Immature natural killer cell (primary cell): ENCODE measurements at places on chromosomes 12 and 14.
A peak's percentile ranks its signal among the peaks of the same experiment; 100 is the strongest.

- no peak for DNase-seq
Measured at GRCh38 chr14:68649476-68650189, 143.2 kb downstream of the ZFP36L1 start.

- no peak for DNase-seq
Measured at GRCh38 chr14:44309331-44309730, 197.8 kb downstream of the FSCB start.

GRCh38 chr12:123238330-123238682 lies 5.1 kb downstream of the MTRFR start:
- no peak for DNase-seq

DNA sequence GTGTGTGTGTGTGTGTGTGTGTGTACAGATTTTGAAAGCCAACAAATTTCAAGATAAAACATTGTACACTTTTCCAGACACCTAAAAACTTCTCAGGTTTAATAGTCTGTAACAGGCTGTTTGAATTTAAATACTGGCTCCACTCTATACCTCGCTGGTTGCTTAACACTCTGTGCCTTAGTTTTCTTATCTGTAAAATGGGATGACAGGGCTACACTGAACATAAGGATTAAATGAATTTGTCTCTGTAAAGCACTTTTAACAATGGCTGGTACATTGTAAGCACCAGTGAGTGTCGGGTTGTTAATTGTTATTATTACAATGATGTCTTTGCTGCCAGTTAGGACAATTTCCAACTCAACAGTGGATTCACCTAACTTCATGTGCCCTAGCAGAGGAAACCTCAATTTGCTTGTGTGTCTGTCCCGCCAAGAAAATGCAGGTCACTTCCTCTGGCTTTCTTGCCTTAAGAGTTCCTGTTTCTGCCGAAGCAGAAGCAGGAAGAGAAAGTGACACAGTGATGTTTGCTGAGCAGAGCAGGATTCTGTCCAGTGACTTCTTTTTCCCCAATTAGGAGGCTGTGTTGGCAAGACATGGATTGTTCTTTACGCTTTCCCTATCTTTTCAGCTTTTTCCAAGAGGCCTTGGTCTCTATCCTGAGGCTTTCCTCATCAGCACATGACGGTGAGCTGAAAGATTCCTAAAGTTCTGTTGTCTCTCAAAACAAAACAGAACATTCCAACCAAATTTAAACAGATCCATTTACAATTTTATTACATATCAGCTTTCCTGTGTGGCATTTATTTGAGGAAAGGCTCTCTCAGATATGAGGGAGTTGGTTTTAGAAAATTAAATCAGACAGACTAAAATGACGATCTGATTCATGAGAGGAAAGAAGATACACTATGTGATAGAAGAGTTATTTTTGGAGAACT lies 154.1 kb upstream of the ATP2B1 start:
- peak; percentile 51 for DNase-seq

DNA sequence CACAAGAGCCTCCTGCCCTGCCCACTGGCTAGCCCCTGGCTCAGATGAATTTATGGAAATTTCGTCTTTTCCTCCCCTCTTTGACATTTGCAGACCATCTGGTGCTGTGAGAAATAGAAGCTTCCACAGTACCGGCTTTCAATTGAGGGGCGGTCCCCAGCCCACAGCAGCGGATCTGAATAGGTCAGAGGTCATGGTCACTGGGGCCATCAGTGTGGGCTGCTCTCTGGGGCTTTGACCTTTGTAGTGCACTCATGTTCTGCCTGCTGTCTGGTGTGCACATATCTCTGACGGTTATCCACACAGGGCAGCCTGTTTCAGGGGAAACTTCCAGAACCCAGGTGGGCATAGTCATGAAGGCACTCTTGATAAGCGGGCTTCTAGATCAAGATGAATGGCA lies 2.5 kb upstream of the RFLNA start:
- no peak for DNase-seq

DNA sequence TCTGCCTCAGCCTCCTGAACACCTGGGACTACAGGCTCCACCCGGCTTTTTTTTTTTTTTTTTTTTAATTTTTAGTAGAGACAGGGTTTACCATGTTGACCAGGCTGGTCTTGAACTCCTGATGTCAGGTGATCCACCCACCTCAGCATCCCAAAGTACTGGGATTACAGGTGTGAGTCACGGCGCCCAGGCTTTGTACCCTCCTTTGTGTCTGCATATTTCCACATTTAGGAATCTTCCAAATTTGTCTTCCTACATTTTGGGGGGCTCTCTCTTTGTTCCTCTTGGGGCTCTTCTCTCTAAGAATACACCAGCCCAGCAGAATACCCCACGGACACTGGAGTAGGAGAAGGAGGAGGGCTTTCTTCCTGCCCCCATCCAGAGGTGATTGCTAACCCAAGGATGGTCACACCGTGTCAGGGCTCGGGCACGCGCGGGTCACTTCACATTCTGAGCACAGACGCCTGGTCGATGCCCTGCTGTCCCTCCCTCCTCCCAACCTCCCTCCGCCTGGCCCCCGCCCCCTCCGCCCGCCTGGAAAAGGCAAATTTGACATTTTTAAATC lies 2.1 kb upstream of the DNAJC22 start:
- DNase-seq, result no peak
